ENCODE measurements at places on chromosomes 2 and 18.

DNA sequence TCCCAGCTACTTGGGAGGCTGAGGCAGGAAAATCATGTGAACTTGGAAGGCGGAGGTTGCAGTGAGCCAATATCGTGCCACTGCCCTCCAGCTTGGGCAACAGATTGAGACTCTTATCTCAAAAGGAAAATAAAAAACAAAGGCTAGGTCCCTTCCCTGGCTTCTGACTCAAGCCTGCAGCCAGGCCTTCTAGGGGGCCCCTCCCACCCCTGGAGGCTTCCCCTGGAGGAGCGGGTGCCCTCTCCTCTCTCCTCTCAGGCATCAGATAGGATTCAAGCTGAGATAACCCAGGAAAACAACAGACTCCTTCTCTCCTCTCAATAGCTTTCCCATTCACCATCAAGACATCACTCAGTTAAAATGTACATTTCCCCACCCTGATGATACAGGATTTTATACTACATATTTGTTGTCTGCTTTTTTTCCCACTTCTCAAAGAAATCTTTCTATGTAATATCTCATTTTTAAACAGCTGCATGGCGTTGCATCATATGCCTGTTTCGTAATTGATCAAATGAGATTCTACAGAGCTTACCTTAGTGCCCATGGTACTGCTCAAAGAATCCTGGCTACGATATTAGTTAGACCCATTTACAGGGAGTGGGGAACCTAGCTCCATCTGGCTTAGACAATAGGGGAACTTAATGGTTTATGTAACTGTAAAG lies 20.6 kb upstream of the C2orf72 start:
- no peak for DNase-seq

- no peak for DNase-seq
Measured at GRCh38 chr2:56030062-56030461, 106.5 kb upstream of the EFEMP1 start.

- DNase-seq, result no peak
Measured at GRCh38 chr2:165007161-165007744, 51.9 kb upstream of the SLC38A11 start.

DNA sequence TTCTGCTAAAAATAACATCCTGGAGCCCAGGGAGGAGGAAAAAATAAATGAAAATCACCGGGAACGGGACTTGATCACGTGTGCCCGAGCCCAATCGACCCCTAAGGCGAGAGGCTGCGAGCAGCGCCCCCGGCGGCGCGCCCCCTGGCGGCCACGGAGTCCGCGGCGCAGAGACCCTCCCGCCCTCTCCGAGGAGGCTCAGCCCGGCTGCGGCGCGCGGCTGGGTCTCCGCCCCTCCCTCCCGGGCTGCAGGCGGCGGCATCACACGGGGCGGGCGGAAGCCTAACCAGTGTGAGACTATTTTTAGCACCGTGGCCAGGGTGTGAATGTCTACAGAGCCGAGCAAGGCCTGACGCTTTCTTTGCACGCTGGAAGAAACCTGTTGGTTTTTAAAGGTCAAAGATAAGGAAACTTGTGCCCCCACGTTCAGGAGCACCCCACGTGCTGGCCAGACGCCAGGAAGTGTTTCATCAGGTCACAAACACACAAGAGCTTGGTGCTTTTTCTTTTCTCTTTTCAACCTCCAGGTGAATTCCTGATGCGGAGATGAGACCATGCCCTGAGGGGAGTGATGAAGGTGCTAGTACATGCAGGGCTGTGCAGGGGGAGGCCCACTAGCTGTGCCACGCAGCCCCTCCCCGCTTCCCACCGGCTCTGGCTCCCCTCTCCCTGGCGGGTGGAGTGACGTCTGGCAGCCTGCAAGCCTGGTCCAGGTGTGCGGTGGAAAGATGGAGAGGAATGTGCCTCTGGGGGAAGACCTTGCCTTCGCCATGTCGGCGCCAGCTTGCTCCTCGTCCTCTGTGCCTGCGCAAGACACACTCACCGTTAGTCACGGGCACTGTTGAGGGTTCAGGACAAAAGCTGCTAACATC lies 35.3 kb upstream of the DNMT3A start:
- peak; percentile 92 for DNase-seq

- no peak for DNase-seq
Measured at GRCh38 chr2:105394951-105395611, 3.8 kb downstream of the FHL2 start.

- DNase-seq, result no peak
Measured at GRCh38 chr2:172214252-172214651, 111.6 kb upstream of the DLX2 start.

DNA sequence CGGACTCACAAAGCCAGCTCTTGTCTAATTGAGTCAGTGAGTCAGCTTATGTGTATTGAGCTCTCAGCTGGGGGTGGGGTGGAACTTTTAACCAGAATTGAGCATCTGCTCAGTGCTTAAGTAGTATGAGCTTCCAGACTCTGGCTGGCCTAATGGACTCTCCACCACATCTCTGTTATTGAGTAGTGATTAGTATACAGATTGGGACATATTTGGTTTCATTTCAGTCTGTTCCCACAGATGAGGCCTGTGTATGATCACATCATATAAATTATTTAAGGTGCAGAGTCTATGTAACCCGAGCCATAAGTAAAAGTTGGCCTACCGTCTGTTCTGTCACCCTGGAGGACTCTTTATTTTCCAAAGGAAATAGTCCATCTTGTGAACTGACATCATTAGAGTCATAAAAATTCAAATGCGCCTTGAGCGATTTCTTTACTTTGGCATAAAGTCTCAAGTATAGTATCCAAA lies 152.1 kb downstream of the THSD7B start:
- DNase-seq, result peak; percentile 90

GRCh38 chr2:218275371-218276072 lies 5.2 kb downstream of the PNKD start:
- DNase-seq, result no peak

DNA sequence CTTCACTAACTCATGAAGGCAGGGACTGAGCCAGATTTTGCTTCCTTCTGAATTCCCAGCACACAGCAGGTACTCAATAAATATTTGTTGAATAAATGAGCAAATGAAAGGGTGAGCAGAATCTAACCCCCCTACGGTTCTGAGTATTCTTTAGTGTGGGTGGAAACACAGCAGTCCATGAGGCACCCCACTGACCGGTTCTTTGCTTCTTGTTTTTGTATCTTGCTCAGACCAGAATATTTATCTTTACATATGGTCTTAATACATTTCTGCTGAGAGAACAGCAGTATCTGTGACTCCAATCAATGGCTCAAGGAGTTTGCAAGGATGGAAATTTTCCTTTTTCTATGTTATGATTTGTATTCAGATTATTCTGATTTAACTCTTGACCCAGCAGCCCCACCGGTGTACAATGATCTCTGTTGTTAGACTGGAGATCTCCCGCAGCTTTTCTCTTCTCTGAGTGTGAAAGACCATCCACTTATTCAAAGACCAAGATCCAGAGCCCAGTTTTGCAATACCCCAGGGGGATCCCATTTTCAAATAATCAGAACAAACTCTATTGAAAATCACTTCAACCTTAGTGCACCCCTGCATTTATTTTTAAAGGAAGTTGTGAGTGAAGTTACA lies 506.5 kb upstream of the TNP1 start:
- DNase-seq, result peak; percentile 91

GRCh38 chr18:79634186-79634585 lies 45.4 kb upstream of the CTDP1 start:
- DNase-seq, result no peak

DNA sequence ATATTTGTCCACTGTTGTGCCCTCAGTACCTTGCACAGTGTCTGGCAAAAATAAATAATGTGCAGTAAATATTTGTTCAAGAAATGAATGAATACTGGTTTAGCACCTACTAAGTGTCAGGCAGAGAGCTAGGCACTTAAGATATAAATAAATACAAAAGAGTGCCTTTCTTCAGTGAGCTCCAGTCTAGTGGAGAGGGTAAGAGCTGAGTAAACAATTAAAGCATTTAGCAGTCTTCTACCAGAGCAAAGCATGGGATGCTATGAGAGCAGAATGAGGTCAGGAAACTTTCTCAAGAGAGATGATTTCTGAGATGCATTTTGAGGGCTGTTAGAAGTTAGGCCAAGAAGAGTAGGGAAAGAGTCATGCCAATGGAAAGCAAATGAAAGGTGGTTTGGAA lies 314.7 kb downstream of the DSC3 start:
- DNase-seq, result no peak

- no peak for DNase-seq
Measured at GRCh38 chr2:48715042-48715899, 40.3 kb downstream of the LHCGR start.

GRCh38 chr2:3472966-3473365 lies 46.4 kb downstream of the ADI1 start:
- DNase-seq, result no peak

DNA sequence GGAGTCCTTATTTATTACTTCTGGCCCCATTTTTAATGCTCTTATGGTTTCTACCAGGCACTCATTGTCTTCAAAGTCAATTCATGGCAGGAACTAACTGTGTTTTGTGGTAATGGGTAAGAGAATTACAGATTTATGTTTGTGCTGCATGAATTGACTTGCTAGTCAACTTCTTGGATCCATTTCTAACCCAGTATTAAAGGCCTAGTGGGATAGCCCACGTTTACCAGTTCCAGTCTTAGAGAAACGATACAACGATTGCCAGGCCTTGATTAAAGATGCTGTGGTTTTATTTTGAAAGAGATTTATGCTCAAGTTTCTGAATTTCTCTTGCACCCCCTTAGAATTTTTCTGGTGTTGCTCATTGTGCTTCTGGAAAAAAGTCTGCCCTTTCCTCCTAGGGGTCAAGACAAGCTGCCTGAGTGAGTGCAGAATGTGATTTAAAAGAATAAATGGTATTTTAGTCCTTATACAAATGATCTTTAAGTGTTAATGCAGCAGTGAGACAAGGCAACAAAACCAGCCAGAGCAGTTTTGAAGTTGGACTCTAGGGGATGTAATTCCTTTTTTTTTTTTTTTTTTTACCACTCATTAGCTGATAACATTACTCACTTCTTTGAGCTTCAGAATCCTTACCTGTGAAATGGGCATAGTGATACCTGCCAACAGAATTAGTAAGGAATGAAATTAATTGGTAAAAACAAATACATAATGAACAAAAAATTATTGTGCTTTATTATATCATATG lies 101.5 kb downstream of the ARHGAP15 start:
- DNase-seq, result no peak

DNA sequence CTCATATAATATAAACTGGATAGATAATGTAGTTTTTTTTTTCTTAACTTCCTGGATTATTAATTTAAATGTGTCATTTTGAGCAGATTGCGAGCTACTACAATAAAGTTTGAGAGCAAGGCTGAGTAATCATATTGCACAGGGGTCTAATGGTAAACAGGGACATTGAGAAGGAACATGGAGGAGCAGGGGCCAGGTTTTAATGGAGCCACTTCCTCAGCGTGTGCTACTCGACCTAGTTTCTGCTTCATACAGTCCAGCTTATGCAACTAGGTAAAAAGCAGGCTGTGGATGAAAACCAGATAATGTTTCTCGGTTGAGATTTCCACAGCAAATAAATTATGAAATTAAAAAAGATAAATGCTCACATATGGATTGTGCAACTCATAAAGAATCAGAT lies 1915.7 kb upstream of the CELF4 start:
- DNase-seq, result no peak

DNA sequence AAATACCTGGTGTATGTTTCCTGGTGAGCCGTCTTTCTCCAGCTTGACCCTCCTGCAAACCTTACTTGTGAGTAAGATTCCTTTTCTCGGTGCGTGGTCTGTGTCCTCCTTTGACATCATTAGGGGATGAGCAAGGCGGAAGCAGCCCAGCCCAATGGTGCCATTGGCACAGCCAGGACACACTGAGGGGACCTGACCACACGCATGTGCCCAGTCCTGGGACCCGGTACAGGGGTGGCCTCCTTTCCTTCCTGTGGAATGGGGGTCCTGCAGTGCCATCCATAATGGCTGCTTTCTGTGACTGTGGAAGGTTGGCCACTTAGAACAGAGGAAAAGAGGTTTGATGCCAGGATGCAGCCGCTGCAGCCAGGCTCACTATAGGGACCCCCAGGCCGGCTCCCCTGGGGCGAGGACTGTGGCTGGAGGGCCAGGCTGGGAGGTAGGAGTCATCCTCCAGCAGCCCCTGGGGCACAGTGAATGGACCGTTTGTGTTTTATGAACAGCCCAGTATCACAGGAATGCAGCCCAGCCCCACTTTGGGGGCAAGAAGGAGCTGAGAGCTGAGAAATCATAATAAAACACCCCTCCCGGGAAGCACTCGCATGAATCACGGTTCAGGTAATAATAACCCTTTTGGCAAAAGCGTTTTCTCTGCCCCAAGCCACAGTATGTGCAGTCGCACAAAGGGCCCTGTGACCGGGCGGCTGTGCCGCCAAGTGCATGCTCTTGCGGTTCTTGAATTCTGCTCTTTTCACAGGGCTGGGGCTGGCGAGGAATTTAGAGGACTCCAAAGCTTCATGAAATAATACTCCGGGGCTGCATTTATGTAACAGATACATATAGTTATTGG lies 73.2 kb downstream of the ASB1 start:
- no peak for DNase-seq

- no peak for DNase-seq
Measured at GRCh38 chr2:113057117-113057516, 1.9 kb upstream of the IL36RN start.

- DNase-seq, result no peak
Measured at GRCh38 chr2:233418761-233419546, 64.7 kb downstream of the DGKD start.

GRCh38 chr2:190451561-190452176 lies 43.5 kb downstream of the MFSD6 start:
- DNase-seq, result no peak

- no peak for DNase-seq
Measured at GRCh38 chr2:144931960-144932359, 412.0 kb upstream of the ZEB2 start.

- DNase-seq, result no peak
Measured at GRCh38 chr2:219634171-219634940, 6.9 kb downstream of the SLC4A3 start.

GRCh38 chr18:31557446-31557845 lies 34.2 kb upstream of the TTR start:
- DNase-seq, result peak; percentile 52

- peak; percentile 83 for DNase-seq
Measured at GRCh38 chr18:74063023-74063422, 84.6 kb downstream of the FBXO15 start.
